ENCODE measurements at places on chromosomes 11 and 22. TPM values are rescaled to one million over a fixed set of nuclear protein-coding genes. Genes with fewer than 3 reads are reported as not detected.

The SLC6A5 gene
- total RNA-seq = not detected

The OR8K3 gene
- total RNA-seq = not detected

The ZW10 gene
- 15.1 TPM for total RNA-seq

The FOLH1 gene
- 0.65 TPM for total RNA-seq

The ABTB2 gene
- 4.7 TPM for total RNA-seq

The RFPL1 gene
- total RNA-seq = not detected

The FIBIN gene
- 6.1 TPM for total RNA-seq

The MPPED2 gene
- total RNA-seq = 77.2 TPM

The JAML gene
- 13.9 TPM for total RNA-seq

The SLC39A13 gene
- total RNA-seq = 40.4 TPM

The IFTAP gene
- total RNA-seq = 11.6 TPM

The SNX32 gene
- total RNA-seq = 2.6 TPM

The C11orf91 gene
- 0.52 TPM for total RNA-seq

The CTSW gene
- total RNA-seq = 5.7 TPM

The SIK2 gene
- total RNA-seq = 20.7 TPM

The MISFA gene
- total RNA-seq = 5.9 TPM

The ST14 gene
- total RNA-seq = 103 TPM

The SLCO2B1 gene
- total RNA-seq = 48.4 TPM

The GPHA2 gene
- not detected for total RNA-seq

The CABP4 gene
- 2.8 TPM for total RNA-seq

The SAA4 gene
- total RNA-seq = not detected
